ENCODE measurements at places on chromosomes 6 and 20.

- no peak for DNase-seq
Measured at GRCh38 chr6:148898376-148899014, 151.7 kb downstream of the UST start.

DNA sequence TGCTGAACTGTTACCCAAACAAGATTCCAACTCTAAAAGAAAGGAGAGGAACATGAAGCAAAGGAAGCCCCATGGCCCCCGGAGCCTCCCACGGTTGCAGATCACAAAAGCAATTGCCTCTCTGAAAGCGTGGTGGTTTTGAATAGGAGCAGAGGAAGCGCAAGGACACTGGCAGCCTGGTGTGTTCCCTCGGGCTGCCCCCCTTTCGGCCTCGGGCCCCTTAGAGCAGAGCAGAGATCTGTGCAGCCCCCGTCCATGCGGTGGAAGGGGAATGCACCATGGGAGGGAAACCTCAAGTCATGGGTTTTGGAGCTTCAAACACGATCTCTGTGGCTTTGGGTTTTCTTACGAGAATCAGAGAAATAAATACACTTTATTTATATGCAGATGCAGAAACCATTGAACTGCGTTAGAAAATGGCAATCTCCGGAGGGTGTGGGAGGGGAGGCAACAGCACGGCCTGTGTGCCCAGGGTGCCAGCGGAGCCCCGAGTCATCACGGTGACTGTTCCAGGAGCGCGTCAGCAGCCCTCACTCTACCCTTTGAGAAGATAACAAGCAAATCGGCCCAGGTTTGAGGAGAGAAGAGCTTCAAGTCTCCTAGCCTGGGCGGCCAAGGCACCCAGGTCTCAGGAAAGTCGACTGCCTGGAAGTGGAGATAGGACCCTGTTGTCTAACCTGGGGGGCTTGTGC lies 20.5 kb downstream of the FOXF2 start:
- DNase-seq, result no peak

- no peak for DNase-seq
Measured at GRCh38 chr6:47118611-47119010, 76.5 kb upstream of the ADGRF1 start.

DNA sequence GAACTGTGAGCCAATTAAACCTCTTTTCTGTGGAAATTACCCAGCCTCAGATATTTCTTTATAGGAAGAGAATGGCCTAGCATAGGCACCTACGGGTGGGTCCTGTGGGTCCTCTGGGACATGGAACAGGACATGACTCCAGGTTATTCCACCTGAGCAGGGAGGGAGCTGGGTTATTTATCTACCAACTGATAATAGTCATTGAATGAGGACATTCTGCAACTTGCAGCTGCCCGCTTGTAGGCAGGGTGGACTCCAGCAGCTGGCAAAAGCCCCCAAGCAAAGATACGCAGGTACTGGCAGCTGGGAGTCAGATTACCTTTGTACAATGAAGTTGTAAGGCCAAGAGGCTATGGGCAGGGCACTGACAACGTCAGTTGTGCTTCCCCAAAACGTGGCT lies 1.4 kb upstream of the BANF2 start:
- DNase-seq, result no peak
